ENCODE measurements at places on chromosomes 13 and 19. TPM values are rescaled to one million over a fixed set of nuclear protein-coding genes. Genes with fewer than 3 reads are reported as not detected.

SIAH3 gene
- total RNA-seq: not detected

PCP2 gene
- not detected for total RNA-seq

TNFAIP8L1 gene
- total RNA-seq: 14.8 TPM

RGCC gene
- 57.5 TPM for total RNA-seq

CYP2S1 gene
- total RNA-seq: 2.0 TPM

ETV2 gene
- total RNA-seq: not detected

EHD2 gene
- total RNA-seq: 239 TPM

KLK4 gene
- not detected for total RNA-seq

C19orf38 gene
- total RNA-seq: 0.97 TPM

- DNase-seq: no peak
These were observed 749.7 kb downstream of the DIAPH3 start for GRCh38 chr13:59414006-59414405.

DNA sequence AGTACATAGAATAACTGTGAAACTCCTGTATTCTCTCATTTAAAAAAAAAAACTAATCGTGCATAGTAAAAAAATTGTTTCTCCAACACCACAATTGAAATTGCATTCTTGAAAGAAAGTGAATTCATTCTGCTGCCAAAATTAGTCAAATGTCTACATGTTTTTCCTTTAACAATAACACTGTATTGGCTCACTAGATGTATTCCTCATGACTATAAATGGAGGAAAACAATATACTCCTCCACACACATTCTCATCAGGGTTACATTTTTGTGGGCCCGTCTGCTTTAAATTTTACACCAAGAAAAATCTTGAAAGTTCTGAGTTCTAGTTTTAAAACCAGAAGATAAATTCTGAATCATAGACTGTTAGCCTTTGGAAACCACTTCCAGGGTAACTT is 233.6 kb downstream of the KLF12 start:
- no peak for DNase-seq

DNA sequence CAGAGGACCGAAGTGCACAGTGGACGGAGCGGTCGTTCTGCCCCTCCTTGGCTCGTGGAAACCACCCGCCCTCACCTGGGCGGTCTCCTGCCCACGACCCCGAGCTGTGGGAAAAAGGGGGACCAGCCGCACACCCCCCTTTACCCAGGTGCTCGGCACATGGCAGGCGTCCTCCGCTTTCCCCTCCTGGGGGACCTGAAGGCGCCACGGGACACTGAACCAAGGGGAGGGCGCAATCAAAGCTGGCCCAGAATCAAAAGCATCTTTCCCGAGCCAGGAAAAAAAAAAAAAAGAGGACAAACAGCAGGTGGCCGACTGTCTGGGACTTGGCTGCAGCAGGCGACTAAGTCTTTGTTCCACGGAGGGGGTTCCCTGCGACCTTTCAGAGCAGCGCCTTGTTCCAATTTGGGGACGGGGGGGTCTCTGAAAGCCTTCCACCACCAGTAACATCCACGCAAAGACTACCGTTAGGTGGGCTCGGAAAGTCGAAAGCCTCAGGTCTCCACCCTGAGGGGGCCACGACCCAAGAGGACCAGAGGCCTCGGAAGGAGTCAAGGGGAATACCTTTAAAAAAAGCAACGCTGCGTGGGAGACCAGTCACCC is 1.1 kb downstream of the MBD3 start:
- DNase-seq: no peak

DNA sequence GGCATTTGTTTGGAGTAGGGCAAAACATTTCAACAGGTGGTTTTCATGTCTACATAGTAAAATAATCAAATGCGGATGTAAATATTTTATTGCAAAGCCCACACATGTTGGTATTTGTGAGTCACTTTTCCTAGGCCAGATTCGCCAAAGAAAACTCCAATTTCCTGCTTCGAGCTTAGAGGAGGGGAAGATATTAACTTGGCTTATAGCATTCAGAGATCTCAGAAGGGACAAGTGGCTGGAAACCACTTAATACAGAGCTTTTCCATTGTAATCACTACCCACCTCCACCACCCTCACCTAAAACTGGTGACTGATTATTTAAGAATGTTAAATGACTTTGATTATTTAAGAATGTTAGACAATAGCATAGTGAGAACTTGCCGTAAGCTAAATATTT is 530.6 kb upstream of the SPRY2 start:
- no peak for DNase-seq

DNA sequence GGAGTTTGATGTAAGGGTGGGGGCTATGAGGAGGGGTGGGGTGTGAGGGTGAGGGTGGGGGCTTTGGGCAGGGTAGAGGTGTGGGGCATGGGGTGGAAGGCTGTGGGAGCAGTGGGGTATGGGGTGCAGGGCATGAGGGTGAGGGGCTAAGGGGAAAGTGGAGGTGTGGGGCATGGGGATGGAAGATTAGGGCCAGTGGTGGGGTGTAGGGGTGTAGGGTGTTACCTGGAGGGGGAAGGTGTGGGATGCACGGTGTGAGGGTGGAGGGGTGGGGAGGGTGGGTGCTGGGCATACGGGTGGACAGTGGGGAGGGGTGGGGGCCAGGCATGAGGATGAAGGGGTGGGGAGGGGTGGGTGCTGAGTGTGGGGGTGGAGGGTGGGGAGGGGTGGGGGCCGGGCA is 22.9 kb upstream of the RASA3 start:
- DNase-seq: no peak

GRCh38 chr13:26112843-26113242 is 61.0 kb upstream of the SHISA2 start:
- peak; percentile 42 for DNase-seq

DNA sequence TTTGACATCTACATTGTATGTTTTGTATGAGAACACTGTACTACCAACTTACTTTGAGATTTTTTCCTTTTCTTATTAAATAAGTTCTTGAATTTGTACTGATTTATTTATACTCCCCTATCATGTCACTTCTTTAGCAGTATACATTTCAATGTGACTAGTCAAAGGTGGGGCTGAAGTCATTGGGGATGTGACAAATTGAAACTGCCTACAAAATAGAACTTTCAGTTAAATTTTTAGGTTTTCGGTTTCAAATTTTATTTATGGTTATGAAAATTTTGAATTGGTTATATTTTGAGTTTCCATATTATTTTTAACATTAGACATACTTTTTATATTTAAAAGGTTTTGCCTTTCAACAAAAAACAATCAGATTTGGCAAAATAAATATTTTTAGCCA is 221.6 kb downstream of the NBEA start:
- DNase-seq: no peak

GRCh38 chr19:39671739-39672363 is 16.1 kb downstream of the LGALS16 start:
- peak; percentile 72 for DNase-seq

- DNase-seq: no peak
These were observed 624.0 kb upstream of the GPC6 start for GRCh38 chr13:92602560-92602959.

DNA sequence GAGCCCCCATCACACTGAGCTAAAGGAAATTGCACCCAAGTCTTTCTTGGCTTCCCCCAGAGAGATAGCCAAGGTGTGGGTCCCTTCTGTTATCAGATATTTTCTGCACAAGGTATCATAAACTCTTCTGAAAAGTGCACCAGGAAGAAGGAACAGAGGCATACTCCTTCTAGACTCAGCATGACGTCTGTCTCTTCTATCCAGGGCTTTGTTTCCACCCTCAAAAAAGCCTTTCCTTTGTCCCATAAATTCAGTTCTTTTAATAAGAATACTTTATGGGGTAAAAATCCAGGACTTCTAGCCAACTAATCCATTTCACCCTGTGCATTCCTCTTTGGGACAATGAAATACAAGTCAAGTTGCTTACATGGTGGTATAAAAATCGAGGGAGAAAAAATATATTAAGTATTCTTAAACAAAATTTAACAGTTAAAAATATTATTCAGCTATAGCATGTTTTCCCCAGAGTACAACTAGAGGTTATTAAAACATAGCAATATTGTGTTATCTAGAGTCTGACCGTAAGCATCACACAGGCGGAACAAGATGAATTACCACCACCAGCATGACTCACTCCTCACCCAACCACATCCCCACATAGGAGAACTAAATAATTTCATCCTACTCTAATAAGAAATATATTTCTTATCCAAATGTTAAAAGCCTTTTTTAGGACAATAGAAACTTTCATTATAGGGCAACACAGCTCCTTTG is 79.9 kb upstream of the GPC6 start:
- no peak for DNase-seq

DNA sequence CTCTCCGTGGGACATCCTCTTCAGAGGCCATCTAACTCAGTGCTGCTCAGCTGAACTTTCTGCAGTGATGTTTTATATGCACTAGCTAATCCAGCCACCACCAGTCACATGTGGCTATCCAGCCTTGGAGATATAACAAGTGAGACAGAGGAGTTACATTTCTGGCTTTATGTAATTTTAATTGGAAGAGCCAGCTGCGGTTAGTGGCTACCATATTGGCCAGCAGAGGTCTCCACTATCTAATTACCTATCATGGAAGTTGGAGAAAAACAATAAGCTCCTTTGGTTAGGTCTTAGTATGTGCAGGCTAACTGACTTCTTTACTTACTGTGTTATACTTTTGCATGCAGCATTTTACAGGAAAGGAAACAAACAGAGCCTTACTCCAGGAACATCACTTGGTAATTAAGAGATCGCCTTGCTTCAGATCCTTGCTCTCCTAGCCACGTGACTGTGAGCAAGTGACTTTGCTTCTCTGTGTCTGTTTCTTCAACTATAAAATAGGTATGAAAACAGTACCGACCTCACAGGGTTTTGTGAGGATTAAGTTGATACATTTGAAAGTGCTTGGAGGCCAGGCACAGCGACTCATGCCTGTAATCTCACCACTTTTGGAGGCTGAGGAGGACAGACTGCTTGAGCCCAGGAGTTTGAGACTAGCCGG is 1.6 kb upstream of the KLK10 start:
- no peak for DNase-seq

GRCh38 chr19:5417495-5418436 is 37.5 kb upstream of the ZNRF4 start:
- no peak for DNase-seq
